HFFc6 (cell line): ENCODE measurements at places on chromosomes 7 and 10. TPM values are rescaled to one million over a fixed set of nuclear protein-coding genes. Genes with fewer than 3 reads are reported as not detected.

GRCh38 chr10:28508304-28508925, 24.5 kb upstream of the WAC start:
- DNase-seq = no peak

DNA sequence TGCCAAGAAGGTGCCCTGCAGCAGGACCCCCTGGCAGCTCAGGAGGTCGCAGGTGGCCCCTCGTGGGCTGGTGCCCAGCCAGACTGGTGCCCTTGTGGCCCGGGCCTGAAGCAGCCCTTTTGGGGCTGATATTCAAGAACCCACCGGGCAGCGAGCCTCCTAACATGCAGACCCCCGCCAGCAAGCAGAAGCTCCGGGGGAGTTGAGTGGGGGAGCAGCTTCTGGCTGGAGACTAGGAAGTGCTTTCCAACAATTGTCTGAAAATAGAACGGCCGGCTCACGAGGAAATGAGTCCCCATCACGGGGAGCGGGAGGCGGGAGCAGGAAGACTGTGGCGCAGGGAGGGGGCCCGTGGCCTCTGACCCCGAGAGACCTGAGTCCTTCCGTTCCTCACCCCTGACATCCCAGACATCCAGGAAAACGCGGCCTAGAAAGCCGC, 9.5 kb upstream of the INTS1 start:
- DNase-seq = no peak

The OR6B1 gene
- total RNA-seq = not detected in 3 replicates

The C1QL3 gene
- not detected in 2 replicates for total RNA-seq

DNA sequence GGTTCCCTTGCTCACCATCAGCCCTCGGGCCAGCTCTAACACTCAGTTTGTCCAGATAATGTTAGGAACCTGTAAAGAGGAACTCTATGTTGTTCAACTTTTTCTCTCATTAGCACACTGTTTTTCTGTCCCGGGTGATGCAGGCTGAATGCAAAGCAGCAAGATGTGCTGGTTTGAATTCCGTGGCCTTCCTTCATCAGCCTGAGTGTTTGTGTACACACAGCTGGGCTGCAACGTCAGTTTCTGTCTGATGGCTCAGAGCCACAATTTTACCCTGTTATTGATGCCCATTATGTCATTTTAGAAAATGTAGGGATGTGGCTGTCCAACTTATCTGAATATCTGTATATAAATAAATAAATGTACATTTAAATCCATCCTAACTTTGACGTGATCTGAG, 152.0 kb downstream of the PLPP4 start:
- DNase-seq = no peak

The OR9A2 gene
- not detected in 3 replicates for total RNA-seq
